ENCODE measurements at places on chromosomes 2 and 18. TPM values are rescaled to one million over a fixed set of nuclear protein-coding genes. Genes with fewer than 3 reads are reported as not detected.

RAD51AP2 gene
- not detected for total RNA-seq

RESP18 gene
- not detected for total RNA-seq

CASP10 gene
- total RNA-seq: 40.7 TPM

CYP27C1 gene
- under 0.01 TPM for total RNA-seq

IL36B gene
- total RNA-seq: not detected

FNDC4 gene
- 10.0 TPM for total RNA-seq

DQX1 gene
- not detected for total RNA-seq

GCG gene
- not detected for total RNA-seq

IKZF2 gene
- 0.51 TPM for total RNA-seq

TNS1 gene
- total RNA-seq: 21.1 TPM

DNA sequence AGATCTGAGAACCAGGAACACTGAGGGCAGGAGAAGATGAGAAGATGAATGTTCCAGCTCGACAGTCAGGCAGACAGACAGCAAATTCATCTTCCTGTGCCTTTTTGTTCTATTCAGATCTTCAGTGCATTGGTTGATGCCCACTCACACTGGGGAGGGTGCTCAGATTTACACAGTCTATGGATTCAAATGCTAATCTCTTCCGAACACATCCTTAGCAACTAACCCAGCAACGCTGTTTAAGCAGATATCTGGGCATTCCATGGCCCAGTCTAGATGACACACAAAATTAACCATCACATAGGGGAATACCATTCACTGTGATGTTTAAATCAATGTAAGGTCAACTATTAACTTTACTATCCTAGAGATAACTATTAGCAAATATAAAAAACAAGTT is 571.9 kb downstream of the NYAP2 start:
- DNase-seq: no peak

- DNase-seq: no peak
Observed at GRCh38 chr2:44267796-44268648, 7.3 kb upstream of the SLC3A1 start.

GRCh38 chr2:168114619-168115018 is 132.8 kb downstream of the STK39 start:
- DNase-seq: no peak

- no peak for DNase-seq
Observed at GRCh38 chr2:62472312-62472711, 33.7 kb downstream of the TMEM17 start.

DNA sequence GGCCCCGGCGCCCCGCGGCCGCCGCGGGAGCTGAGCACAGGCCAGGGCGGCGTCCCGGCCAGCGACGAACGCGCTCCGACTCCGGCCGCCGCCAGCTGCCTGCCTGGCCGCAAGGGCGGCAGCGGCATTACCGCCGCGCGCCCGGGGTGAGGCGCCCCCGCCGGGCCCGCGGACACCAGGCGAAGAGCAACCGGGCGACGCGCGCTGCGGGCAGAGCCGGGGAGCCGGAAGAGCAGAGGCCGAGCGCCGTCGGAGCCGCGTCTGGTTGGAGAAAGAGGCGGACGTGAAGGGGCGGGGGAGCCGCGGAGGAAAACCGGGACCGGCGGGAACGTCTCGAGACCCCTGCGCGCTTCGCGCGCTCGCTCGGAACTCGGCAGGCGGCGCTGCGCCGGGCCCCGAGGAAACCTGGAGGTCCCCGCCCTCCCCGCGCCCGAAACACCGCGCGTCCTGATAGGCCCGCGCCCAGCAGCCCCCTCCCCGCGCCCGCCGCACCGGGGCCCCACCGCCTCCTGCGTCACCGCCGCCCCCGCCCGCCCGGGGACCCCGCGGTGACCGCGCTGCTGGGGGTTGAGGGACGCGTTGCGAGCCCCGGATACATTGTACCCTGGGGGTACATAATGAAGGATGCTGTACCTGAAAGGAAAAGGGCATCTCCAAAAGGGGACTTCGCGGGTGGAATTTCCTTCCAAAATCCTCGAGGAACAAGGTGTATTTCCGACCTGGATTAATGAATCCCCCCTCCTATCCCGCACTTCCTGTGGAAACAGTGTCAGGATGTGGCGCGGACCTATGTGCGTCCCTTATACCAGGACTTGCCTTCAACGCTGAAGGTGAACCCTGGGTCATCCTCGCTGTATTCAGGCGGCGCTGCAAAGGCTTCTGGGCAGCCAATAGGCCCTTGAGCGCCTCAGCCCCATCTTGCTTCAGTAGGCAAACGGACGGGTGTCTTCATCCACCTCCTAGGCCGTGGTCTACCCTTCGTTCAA is 1.0 kb upstream of the B4GALT6 start:
- peak; percentile 86 for DNase-seq

GRCh38 chr2:53562407-53562806 is 205.2 kb upstream of the CHAC2 start:
- no peak for DNase-seq

DNA sequence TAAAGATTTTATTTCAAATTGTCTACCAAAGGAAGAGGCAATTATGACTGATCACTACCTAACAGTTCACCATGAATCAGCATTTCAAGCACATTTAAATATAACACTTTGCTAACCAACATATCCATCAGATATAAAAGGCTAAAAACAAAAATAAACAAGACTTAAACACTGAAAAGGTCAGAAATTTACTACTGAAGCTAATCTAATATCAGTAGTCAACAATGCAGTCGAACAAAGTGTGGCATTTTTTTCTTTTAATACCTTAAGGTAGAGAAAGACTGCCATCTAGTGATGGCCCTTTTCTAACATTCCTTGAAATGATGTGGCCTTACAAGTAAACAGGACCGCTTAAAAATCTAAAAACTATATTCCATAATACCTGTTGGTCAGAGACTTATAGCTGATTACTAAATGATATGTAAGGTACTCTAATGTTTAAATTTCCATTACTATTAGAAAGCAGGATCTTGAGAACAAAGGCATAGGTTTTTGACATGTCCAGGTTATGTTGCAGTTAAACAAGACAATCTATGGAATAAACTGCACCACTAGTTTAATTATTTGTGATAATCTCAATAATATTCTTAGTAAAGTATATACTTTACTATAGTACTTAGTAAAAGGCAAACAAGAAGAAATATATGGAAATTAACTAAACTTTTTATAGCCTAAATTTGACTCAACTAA is 80.0 kb downstream of the EXOC6B start:
- DNase-seq: peak; percentile 80

DNA sequence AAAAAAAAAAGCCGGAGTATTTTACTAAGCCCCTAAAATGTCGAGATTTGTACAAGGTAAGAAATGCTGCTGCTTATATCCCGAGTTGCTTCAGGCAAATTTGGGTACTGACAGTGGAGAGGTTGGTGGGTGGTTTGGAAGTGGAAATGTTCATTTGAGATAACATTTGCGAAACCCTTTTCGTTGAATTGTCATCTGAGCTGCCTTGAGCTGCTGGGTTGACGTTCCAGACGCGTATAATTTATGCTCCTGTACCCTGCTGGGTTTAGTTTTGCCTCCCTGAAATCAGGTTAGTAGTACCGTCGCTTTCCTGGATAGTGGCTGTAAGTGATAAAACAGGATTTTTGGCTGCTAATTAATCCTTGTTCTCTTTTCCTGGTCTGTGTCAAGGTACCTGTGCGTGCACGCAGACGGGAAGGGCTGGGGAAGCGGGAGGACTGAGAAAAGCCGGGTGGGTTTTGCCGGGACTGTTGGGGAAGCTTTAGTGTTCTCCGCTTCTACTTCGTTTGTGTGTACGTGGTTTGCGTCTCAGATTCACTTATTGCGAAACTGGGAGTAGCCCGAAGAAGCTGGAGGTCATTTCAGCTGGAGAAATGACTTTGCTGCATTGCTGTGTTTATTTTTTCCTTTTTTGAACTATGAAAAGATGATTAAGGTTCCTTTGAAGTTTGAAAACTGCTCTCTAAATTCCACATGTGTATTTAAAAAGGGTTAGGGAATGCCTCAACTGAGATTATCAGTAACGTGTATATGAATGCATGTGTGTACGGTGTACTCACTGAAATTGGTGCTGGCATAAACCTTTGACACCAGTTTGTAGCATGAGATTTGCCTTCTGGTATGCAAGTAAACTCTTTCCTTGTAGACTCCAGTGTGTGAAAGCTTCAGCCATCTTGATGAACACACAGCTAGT is 709 bp downstream of the UGP2 start:
- DNase-seq: peak; percentile 32

- no peak for DNase-seq
Observed at GRCh38 chr2:147368306-147368705, 476.5 kb upstream of the ACVR2A start.

- no peak for DNase-seq
Observed at GRCh38 chr2:209208211-209208610, 215.6 kb upstream of the MAP2 start.

DNA sequence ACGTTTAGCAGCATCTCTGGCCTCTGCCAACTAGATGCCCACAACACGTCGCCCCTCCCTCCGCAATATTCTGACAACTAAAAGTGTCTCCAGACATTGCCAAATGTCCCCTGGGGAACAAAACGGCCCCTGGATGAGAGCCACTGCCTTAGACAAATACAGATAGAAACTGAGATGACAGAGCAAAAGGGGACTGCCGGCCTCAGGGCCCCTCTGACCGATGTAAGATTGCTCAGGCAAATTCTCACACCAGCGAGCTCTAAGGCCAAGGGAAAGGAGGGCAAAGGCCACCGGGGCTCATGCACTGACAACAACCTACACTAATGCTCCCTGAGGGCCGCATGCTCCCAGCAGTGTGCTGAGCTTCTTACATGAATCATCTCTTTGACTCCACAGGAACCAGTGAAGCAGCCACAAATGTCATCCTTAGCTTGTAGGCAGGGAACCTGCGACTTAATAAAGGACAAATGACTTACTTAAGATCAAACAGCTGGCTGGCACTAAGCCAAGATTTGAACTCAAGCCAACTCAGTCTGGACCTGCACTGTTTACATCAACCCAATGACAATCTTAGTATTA is 228.5 kb downstream of the TTC32 start:
- no peak for DNase-seq

GRCh38 chr2:5951471-5951870 is 259.3 kb downstream of the SOX11 start:
- no peak for DNase-seq

- DNase-seq: peak; percentile 56
Observed at GRCh38 chr2:74333175-74333574, 10.0 kb downstream of the SLC4A5 start.

GRCh38 chr2:86323273-86324021 is 14.0 kb downstream of the REEP1 start:
- DNase-seq: no peak

- DNase-seq: no peak
Observed at GRCh38 chr2:216741223-216741593, 45.9 kb upstream of the IGFBP5 start.

DNA sequence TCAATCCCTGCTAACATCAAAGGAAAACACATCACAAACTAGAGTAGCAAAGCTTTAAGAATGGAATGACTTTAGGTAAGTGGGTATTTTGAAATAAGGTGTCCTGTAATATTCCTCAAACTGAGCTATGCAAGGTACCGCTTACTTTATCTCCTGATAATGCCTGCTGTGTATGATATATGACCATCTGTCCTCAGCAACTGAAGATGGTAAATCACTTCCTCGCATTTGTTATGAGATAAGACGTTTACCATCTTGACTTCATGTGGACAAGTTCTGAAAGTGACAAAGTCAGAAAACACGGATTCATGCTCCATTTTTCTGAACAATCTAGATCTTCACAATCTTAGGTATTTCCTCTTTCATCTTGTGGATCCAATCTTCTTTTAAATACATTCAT is 49.3 kb upstream of the PTPRM start:
- DNase-seq: no peak

DNA sequence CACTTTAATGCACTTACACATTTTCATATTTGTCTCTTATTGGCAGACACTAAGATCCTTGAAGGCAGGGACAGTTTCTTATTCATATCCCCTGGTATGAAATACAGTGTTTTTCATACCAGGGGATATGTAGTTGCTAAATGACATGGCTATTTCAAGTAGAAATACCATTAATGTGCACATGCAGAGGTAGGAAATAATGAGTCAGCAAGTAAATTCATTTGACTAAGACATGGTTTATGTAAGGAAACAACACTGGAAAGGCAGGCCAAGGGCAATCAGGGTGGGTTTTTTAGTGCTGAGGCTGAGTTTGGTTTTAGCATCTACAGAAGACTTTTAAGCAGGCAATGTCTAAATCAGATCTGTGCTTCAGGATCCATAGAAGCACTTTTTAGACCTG is 155.9 kb downstream of the WDPCP start:
- no peak for DNase-seq

- DNase-seq: no peak
Observed at GRCh38 chr2:11569636-11570035, 35.8 kb downstream of the GREB1 start.

- peak; percentile 2 for DNase-seq
Observed at GRCh38 chr2:220394433-220394832, 767.0 kb downstream of the SLC4A3 start.

- DNase-seq: no peak
Observed at GRCh38 chr2:178391701-178392100, 59.3 kb downstream of the PRKRA start.

- no peak for DNase-seq
Observed at GRCh38 chr18:25443776-25444175, 91.8 kb upstream of the ZNF521 start.

DNA sequence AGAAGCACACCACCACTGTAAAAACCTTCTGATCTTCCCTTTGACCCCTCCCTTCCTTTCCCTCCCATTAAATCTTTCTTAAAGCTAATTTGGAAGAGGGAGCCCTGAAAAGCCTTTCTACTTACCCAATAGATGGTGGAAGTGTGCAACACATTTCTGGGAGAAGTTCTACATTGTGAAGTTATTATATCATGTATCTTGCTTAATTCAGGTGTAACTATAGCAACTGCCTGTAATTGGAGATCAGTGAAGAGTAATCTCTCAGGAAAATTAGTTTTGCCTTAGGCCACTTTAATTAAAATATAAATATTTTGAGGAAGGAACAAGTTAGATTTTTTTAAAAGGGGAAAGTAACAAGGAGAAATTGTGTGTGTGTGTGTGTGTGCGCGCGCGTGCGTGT is 266.0 kb downstream of the SH3BP4 start:
- no peak for DNase-seq

- no peak for DNase-seq
Observed at GRCh38 chr2:177289824-177290628, 25.5 kb upstream of the NFE2L2 start.

DNA sequence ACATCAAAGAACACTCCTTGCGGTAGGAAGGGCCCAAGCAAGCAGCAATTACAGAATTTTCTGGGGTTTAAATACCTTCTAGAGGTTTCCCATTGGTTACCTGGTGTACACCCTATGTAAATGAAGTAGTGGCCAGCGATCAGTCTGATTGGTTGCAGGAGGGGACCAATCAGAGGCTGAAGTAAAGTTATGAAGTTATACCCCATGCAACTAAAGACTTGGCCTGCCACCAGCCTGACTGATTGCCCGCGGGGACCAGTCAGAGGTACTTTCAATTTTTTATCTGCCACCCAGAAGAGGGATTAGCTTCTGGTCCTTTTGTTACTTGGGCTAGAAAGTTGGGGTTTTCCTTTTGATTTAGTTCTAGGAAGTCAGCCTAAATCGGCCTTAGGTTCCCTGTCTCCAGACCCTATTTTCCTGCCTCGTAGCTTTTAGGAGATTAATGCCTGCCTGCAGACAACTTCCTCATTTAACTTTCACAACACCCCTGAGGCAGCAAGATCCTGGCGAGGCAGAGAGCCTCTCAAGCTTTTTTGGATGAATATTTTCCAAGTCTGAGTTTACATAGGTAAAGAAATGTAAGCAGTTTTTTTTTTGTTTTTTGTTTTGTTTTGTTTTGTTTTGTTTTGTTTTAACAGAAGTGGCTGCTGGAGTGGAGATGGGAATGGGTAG is 1.5 kb upstream of the DGUOK start:
- DNase-seq: no peak

- DNase-seq: no peak
Observed at GRCh38 chr2:185147361-185147760, 549.0 kb downstream of the ZNF804A start.

GRCh38 chr18:24063121-24063731 is 48.7 kb downstream of the TTC39C start:
- no peak for DNase-seq
